ENCODE measurements at places on chromosomes 6 and 20.
A peak's percentile ranks its signal among the peaks of the same experiment; 100 is the strongest.

DNA sequence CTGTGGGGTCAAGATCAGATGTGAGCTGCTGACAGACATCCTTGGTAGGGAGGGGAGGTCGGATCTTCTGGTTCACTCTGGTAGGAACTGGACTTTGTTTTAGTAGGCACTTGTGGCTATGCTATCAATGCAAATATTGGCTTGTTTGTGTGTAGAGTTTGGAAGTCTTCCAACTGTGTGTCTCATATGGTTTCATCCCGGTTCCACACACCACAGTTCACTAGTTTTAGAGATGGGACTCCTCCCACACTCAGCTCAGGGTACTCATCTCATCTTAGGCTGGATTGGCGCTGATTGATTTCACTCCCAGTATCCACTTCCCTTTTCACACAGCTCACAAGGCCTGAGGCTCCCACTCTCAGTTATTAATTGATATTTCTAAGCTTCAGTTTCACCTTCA lies 161.3 kb downstream of the THBS2 start:
- DNase-seq, result no peak

DNA sequence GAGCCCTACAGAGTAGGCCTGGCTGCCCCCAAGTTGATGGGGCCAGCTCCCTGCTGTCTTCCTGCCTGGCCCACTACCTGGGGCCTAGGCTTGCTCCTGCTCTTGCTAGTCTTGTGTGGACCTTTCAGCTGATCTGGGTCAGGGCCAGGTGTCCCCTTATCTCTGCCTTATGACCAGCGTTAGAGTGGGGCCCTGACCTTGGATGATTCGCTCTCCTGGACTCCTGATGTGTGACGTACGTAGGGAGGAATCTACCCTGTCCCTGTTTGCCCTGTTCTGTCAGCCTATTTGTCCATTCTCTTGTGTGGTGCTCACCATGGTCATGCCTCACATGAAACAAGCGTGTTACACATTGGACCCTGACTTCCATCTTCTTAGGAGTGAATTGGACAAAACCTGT lies 571.8 kb downstream of the QKI start:
- no peak for DNase-seq

DNA sequence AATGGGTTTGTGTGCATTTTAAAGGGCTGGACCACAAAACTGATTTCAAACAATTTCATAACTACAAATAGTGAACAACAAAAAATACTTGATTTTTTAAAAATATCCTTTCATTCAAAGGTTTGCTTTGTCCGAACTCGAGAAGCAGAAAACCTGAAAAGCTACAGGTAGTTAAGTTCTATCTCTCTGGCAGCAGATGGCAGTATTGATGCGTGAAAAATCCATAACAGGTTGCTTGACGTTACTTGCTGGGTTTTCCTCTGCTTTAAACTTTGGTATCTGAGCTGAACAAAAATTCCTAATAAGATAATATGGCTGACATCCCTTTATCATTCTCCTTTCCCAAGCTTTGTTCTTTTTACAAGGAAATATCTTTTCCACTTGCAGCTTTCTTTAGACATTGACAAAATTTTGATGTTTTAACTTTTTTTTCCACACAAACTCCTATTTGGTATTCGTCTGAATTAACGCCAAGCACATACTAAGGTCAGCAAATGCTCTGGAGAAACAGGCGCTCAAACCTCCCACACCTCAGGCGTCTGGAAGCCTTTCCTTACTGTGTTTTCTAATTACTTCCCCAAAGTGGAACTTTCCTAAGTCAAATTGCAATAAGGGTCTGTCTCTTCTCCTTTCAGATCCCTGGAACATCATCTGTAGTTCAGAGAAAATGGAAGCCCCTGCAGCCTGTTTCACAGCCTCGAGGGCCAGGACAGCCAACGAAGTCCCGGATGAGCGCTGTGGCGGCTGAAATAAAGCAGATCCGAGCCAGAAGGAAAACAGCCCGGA lies 50.3 kb upstream of the GFRAL start:
- DNase-seq, result no peak

GRCh38 chr6:2919886-2920285 lies 16.8 kb upstream of the SERPINB9 start:
- no peak for DNase-seq

DNA sequence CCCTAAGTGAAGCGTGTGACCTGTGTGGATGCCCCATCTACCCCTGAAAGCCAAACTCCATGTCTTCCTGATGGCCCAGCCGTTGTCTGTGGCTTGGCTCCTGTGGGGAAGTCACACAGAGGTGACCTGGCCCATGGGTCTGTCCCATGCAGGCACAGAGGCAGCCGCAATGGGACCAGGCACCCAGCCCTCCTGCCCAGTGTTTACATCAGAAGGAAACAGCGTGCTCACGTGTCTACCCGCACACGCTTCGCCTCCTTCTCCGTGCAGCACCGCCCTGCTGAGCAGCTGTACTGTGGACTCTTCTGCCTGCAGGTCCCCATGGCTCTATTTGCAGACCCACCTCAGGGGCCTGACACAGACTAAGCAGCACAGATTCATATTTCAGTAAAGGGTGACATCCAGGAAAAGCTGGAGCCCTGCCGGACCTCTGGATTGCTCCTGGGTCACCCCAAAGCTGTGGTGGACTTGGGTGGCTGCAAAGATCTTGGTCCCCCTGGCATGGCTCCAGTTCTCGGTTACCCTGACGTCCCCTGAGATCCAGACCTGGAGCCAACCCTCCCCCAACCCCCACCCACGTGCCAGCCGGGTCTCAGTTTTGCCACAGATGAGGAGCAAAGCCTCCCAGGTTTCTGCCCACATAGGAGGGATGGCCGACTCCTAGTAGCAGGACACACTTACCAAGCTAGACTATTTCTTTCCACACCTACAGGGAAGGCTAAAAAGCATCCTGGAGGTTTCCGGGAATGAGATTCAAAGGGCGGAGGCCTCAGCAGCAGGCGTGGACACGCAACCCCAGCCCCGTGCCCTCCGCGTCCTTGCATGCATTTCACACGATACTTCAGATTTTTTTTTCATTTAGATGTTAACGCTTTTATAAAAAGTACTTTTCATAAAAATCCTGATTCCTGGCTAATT lies 120.3 kb downstream of the CDH4 start:
- no peak for DNase-seq

- DNase-seq, result no peak
Observed at GRCh38 chr6:30685157-30686008, 1.1 kb downstream of the PPP1R18 start.

- no peak for DNase-seq
Observed at GRCh38 chr6:28871335-28872156, 52.2 kb downstream of the TRIM27 start.

- DNase-seq, result no peak
Observed at GRCh38 chr6:126117251-126117650, 130.9 kb downstream of the TRMT11 start.

GRCh38 chr20:17431621-17432364 lies 99.4 kb downstream of the BFSP1 start:
- peak; percentile 6 for DNase-seq

DNA sequence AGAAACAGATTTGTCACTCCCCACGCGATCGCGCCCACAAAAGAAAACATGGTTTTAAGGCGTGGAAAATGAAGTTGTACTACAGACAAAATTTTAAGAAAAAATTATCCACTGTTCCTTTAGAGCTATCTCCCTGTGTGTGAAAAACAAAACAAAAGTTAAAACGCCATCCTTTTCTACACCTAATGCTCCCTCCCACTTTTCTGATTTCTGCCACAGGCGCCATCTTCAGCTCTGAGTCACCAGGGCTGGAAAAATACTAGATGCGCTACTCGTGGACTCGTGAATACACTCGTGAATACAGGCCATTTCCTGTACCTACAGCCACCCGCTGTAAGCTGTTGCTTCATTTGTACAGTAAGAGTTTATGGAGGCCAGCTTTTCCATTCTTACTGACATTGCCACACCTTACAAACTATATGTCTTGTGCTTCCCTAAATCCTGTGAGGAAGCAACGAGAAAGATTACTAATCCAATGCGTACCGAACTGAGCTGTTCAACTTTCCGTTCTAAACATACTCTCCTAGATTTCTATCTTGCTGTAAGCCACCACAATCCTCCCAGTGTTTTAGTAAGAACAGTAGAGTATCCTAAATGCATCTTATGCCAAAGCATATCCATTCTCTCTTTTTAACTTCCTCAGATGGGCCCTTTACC lies 773 bp upstream of the AHI1 start:
- DNase-seq, result peak; percentile 36

DNA sequence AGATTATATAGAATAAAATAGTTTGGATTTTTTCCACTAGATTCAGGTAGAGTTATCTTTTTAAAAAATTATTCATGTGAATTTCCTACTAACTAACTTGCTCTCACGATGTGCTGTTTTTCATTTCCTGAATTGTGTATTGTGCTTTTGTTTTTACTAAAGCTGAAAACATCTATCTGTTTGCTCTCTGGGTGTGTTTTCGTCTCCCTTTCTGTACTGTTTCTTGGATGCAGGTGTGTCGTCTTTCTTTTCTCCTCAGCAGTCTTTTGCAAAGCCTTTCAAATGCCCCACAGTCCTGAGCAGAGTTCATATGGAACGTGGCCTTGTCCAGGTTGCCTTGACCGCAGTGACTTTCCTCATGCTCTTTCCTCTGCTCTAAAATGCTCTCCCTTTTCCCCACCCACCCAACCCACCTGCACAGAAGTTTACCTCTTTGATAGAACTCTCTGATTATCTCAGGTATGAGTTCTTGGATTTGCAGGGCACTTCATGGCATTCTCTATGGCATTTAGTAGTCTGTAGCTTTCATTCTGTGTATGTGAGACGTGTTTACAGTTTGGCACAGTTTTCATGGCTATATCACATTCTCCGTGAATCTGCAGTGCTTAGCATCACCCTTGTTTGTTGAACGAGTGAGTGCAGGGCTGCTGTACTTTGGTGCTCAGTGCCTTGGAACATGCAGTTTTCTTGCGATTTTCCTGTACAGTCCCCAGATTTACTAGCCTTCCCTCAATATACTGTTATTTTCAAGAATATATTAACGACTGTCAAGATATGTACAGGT lies 77.1 kb downstream of the FARS2 start:
- DNase-seq, result no peak

DNA sequence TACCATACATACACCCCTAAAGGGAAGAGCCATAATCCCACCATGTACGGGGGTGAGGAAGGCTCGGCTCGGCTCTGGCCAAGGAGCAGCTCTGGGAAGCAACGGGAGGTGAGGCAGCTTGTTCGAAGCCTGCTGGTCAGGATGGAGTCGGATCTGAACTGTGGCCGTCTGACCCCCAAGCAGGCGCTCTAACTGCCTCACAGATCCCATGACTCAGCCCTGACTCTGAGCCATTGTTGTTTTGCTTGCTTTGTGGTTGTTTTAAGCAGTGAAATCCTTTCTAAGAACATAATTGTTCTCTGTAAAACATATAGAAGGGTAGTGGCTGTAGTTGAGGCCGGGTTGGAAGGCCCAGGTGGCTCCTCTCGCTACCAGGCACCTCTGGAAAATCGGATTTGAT lies 10.9 kb downstream of the C6orf132 start:
- no peak for DNase-seq

- DNase-seq, result no peak
Observed at GRCh38 chr6:18680842-18681241, 293.7 kb downstream of the RNF144B start.

GRCh38 chr20:57090590-57091560 lies 175.6 kb downstream of the BMP7 start:
- DNase-seq, result no peak

DNA sequence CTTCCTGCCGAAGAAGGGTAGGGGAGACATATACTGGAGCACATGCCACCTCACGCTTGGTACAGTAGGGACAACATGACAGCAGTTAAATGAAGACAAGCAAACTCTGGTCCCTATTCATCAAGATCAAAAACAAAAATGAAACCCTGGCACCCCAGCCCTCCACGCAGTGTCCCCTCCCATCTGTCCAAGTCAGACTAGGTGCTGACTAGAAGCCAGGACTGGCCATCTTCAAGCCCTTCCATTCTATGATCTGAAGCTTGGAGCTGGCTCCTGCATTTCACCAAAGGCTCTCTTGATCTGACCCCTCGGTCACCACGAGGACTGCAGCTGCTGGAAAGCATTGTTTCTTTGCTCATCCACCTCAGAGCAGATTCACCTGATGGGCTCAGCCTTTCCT lies 158.9 kb upstream of the GGTLC1 start:
- DNase-seq, result no peak

GRCh38 chr6:34556031-34556471 lies at the start of gene SPDEF:
Gene SPDEF (minus strand): TSS chr6:34556329. CDS start chr6:34544455, 11,874 bp downstream.
- no peak for DNase-seq

DNA sequence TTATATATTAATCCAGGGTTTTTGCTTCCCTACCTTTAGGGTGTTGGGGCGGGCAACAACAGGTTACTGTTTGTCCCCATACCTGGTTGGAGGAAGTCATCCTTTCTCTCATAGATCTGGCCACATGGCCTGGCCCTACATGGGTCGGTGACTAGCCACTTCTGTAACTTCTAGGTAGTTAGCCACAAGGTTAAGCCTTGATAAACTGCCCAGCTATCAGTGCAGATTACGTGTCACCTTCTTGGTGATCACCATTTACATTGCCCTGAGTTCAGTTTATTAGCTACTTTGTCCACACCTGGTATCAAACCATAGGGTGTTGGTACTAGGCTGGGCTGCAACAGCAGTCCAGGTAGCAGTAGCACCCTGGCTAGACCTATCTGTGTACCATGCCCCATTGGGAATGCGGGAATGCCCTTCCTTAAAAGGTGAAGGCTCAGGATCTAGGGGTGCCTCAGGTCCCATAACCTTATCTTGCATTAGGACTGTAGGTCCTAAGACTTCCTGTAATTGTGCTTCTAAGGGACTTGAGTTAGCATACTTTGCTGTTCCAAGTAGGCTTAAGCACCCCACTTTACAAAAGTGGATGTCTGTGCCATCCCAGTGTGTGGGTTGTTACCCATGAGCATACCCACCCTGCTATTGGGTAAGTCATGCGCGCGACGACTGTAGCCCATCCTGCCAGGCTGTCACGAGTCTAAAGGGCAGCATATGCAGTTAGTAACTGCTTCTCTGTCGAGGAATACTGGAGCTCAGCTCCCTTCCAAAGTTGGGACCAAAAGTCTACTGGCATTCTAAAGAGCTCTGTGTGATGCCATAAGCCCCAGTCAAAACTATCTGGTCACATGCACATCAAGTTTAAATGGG lies 5.2 kb downstream of the ZKSCAN3 start:
- no peak for DNase-seq

DNA sequence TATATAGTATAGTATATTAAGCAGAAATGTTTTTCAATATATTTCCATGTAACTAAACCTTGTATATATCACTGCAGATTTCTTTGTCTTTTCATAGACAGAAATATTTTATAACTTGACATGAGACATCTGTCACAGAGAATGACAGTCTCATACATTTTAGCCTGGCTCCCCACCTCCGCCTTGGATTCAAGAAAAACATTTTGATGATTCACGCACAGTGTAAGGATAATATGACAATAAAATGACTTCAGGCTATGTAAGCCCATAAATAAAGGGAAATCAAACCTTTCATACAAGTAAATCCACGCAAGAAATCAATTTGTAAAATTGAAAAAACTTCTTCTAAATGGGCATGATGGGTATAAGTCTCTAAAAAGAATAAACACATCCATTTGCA lies 36.4 kb downstream of the FBXO5 start:
- no peak for DNase-seq

- DNase-seq, result no peak
Observed at GRCh38 chr6:5151955-5152401, 66.8 kb downstream of the PPP1R3G start.
